NCI-H446 (cell line): ENCODE measurements at places on chromosomes 4 and X.

- no peak for DNase-seq
Observed at GRCh38 chr4:85955620-85956292, 404.1 kb downstream of the MAPK10 start.

DNA sequence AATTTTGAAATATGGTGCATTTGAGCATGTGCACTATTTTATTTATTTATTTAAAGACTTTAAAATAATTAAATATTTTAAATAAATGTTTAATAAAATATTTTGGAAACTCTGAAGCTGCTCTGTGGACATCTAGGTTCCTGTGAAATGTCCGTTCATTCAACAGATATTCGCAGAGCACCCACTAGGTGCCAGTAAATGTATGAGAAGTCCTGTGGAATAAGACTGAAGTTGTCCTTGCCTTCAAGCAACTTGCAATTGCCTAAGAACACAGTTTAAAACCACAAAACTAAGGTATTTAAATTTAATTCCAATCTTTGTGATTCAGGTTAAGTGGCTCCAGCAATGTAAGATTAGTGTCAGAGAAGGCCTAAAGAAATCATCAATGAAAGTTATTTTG is 306.7 kb downstream of the GBA3 start:
- no peak for DNase-seq

- no peak for DNase-seq
Observed at GRCh38 chrX:151174581-151175282, 1.7 kb upstream of the GPR50 start.

GRCh38 chr4:56410247-56411062 is 23.2 kb upstream of the AASDH start:
- peak; percentile 91 for DNase-seq

- DNase-seq, result no peak
Observed at GRCh38 chr4:37225778-37226177, 18.8 kb upstream of the NWD2 start.

DNA sequence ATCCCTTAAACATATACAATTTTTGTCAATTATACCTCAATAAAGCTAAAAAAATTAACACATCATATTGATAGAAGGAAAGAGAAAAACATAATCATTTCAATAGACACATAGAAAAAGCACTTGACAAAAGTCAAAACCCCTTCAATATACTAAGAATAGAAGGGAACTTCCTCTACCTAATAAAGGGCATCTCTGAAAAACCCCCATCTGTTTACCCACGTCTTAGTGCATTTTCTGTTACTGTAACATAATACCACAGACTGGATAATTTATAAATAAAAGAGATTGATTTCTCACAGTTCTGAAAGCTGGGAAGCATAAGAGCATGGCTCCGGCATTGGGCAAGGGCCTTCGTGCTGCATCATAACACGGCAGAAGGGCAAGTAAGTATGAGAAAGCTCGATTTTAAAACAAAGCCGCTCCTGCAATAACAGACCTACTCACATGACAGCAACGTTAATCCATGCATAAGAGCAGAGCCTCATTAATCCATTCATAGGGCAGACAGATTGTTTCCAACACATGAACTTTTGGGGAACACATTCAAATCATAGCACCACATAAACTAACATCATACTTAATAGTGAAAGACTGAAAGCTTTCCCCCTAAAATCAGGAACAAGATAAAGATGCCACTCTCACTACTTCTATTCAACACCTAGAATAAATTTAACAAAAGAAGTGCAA is 15.7 kb downstream of the STEEP1 start:
- DNase-seq, result no peak

GRCh38 chr4:80062527-80062926 is 10.5 kb downstream of the ANTXR2 start:
- DNase-seq, result no peak
